Panc1 (cell line): ENCODE measurements at places on chromosomes 1 and 21. TPM values are rescaled to one million over a fixed set of nuclear protein-coding genes. Genes with fewer than 3 reads are reported as not detected.

HCRTR1 gene
- 0.18 TPM for total RNA-seq

DNA sequence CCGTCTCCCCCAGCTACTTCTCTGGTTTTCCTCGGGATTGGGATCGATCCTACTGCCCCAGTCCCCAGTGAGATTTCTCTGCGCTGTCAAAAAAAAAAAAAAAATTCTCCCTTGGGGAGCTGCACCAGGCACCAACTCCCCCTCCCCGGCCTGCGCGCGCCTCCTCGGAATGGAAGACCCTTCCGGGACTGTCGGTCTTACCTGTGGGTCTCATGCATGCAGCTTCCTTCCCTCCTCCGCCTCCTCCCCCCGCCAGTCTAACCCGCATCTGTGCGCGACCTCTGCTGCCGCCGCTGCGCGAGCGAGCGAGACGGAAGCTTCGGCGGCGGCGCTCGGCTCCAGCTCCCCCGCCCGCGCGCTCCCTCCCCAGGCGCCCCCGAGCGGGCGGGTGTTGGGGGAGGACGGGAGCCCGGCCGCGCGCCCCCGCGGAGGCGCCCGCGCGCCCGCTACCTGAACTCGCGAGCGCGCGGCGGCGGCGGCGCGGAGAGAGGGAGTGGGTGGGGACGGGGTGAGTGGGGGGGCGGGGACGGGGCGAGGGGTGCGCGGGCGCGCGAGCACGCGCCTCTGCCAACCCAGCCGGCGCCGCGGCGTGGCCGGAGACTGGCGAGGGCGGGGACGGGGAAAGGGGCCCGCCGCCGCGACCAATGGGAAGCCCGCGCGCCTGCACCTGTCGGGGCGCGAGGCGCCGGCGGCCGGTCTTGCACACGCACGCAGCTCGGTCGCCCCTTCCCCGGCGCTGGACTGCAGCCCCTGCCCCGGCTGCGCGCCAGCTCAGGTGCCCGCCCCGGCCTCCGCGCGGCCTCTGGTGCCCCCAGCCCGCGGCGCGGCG lies at the start of gene SUSD4:
Gene SUSD4 (minus strand): TSS at position 321 of the 829 bp plus-strand sequence. CDS start 751 bp downstream, outside the sequence.
- DNase-seq, result no peak

SERTAD4 gene
- total RNA-seq, result 0.31 TPM

- DNase-seq, result no peak
Measured at GRCh38 chr1:242522304-242522945, 2.1 kb downstream of the PLD5 start.

DNA sequence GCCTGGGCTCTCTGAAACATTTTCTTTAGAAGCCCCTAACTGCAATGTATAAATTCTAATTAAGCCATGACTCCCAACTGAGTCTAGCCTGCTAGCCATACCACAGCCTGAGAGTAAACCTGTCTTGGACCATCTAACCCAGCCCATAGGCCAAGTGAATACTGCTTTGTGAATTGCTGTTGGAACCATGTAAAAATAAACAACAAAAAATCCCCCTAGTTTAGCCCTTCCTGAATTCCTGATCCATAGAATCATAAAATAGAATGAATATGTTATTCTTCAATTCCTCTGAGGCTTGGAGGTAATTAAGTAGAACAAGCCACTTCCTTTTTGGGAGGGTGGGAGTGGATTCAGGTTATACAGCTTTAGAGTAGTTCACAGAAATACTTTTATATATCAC lies 1496.4 kb downstream of the MRPL39 start:
- no peak for DNase-seq

VANGL2 gene
- 0.10 TPM for total RNA-seq

OPRD1 gene
- 5.4 TPM for total RNA-seq

- no peak for DNase-seq
Measured at GRCh38 chr1:92556350-92556749, 69.6 kb upstream of the GFI1 start.

DNA sequence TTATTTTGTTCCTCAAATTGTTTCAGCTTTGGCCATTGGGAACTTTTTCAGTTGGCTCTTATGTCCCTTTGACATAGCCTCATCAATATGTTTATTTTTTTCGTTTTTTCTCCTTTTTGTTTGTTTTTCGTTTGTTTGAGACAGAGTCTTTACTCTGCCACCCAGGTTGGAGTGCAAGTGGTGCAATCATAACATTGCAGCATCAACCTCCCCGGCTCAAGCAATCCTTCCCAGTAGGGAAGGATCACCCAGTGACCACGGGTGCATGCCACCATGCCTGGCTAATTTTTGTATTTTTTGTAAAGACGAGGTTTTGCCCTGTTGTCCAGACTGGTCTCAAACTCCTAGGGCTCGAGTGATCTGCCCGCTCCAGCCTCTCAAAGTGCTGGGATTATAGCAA lies 8.1 kb downstream of the POLR3GL start:
- no peak for DNase-seq

GRCh38 chr1:27137544-27138075 lies 17.3 kb downstream of the SLC9A1 start:
- DNase-seq, result no peak

DNA sequence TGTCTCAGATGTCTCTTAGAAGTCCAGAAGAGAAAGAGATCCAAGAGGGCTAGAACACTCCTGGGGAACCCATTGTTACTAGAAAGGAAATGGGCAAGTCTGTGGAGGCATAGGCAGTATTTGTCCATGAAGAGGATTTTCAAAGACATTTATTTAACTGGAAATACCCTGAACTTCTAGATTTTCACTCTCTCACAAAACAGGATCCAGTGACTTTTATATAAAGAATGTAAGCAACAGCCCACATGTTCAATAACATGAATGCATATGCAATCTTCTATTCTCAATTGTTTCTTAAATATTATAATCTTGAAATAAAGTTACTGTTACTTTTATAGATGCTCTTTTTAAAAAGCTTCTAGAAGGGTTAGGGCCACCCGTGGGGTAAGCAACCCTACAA lies 53.4 kb downstream of the TBX15 start:
- DNase-seq, result no peak

GRCh38 chr1:194929357-194929756 lies 1678.9 kb downstream of the KCNT2 start:
- no peak for DNase-seq

SPRR2G gene
- not detected for total RNA-seq

CACNA1S gene
- total RNA-seq, result not detected

GRCh38 chr1:204076891-204077290 lies 4.0 kb downstream of the SOX13 start:
- DNase-seq, result no peak

MRPS21 gene
- 68.2 TPM for total RNA-seq
